ENCODE measurements at places on chromosomes 16 and 17.

GRCh38 chr17:8212312-8213180 lies 2.2 kb upstream of the AURKB start:
- no peak for DNase-seq

DNA sequence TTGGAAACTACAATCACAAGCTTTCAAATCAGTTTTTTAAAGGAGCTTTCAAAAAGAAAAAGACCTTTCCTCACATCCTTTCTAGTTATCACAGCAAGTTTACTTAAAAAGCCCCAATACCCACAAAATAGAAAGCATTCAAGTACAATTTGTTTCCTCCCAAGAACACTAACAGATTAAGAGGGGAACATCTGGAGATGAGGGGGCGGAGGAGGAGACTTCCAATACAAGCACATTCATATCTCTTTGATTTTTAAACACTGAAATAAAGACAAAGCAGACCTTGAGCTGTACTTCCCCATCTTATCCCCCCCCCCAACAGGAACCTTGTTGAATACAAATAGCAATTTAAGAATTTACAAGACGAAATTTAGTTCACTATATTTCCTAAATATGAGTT lies 2.0 kb downstream of the YWHAE start:
- no peak for DNase-seq

GRCh38 chr17:81854974-81855774 lies 5.2 kb downstream of the P4HB start:
- DNase-seq = no peak

GRCh38 chr16:89808475-89808874 lies 8.0 kb downstream of the FANCA start:
- DNase-seq = no peak

GRCh38 chr16:22933173-22933572 lies 119.2 kb downstream of the HS3ST2 start:
- no peak for DNase-seq

- no peak for DNase-seq
Observed at GRCh38 chr17:55261311-55261710, 3.4 kb upstream of the HLF start.

- DNase-seq = no peak
Observed at GRCh38 chr16:84932681-84933080, 78.7 kb downstream of the ZDHHC7 start.

DNA sequence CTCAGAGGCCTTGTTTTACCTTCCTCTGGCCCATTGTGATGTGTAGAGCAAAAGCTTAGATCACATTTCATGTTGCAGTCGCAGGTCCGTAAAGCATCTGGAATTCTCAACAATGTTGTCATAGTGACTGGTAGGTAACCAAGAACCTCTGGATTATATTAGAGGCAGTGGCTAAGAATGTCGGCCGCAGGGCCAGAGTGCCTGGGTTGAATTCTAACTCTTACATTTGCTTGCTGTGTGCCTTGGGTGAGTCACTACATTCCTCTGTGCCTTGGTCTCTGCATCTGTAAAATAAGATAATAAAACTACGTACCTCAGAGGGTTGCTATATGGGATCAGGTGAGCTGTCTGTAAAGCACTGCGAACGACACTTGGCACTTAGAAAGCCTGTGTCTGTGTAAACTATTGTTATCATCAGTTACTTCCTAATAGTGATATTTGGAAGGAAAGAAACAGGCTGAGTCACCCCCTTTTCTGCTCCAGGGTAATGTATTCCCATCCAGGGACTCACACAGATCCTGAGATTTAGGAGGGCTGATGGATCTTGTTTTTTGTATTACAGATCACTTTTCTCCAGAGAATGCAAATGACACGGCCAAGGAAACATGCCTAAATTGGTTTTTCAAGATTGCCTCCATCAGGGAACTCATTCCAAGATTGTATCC lies 52.2 kb downstream of the VPS35L start:
- DNase-seq = no peak

DNA sequence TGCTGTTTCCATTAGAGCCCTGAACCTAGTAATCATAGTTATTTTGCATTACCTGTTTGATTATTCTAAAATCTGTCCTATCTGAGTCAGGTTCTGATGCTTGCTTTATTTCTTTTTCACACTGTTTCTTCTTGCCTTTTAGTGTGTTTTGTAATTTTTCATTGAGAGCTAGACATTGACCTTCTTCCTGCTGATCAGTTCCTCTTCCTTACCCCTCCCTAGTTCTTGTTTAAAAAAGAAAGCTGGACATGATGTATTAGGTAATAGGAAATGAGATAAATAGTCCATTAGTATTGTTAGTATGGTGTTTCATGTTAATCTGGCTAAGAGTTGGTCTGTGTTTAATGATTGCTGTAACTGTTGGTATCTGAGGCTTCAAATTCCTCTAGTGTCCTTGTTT lies 13.4 kb downstream of the WWP2 start:
- no peak for DNase-seq

GRCh38 chr17:55198690-55199370 lies 65.9 kb upstream of the HLF start:
- DNase-seq = no peak
